ENCODE measurements at places on chromosomes 6 and 20.

- DNase-seq: no peak
Observed at GRCh38 chr6:33185190-33185589, 7.1 kb downstream of the COL11A2 start.

GRCh38 chr20:56358070-56358469 is 704 bp upstream of the FAM210B start:
- no peak for DNase-seq

- no peak for DNase-seq
Observed at GRCh38 chr20:52890130-52890529, 82.0 kb upstream of the TSHZ2 start.

- DNase-seq: no peak
Observed at GRCh38 chr6:144543006-144543871, 258.1 kb downstream of the UTRN start.

DNA sequence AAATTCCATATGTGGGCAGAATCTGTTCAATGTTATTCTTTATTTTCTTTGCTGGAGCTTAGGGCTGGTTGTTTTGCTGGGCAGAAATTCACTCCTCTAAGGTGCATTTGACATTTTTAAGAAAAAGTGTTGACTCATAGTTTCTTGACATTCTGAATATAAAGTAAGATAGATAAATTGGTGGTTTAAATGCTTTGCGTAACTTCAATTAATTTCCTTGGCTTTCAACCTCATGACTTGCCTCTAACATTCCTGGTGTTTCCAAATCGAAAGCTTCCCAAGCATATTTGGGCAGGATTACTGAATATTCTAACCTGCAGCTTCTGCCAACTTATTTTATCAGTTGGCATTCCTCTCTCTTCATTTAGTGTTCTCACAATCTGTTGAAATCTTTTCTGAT is 718.7 kb upstream of the ADGRB3 start:
- DNase-seq: no peak

DNA sequence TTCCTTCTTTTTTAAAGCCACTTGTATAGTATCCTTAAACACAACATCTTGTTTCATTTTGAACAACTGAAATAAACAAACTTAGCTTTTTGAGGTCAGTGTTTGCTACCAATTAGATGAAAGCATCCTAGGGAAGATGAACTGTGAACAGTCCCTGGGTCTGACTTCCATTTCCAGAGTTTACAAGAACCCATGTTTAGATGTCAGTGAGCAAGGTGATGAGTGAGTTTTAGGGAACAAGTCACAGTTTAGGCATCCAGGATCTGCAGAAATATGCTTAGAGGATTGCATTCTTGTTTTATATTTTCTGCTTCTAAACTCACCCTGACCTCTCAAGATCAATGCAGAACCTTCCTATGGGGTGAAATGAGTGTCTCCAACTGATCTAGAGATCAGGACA is 3.0 kb downstream of the ZC2HC1B start:
- DNase-seq: no peak

GRCh38 chr20:38881806-38882440 is 44.3 kb upstream of the FAM83D start:
- no peak for DNase-seq

GRCh38 chr20:62032609-62033368 is 32.9 kb downstream of the TAF4 start:
- DNase-seq: no peak

DNA sequence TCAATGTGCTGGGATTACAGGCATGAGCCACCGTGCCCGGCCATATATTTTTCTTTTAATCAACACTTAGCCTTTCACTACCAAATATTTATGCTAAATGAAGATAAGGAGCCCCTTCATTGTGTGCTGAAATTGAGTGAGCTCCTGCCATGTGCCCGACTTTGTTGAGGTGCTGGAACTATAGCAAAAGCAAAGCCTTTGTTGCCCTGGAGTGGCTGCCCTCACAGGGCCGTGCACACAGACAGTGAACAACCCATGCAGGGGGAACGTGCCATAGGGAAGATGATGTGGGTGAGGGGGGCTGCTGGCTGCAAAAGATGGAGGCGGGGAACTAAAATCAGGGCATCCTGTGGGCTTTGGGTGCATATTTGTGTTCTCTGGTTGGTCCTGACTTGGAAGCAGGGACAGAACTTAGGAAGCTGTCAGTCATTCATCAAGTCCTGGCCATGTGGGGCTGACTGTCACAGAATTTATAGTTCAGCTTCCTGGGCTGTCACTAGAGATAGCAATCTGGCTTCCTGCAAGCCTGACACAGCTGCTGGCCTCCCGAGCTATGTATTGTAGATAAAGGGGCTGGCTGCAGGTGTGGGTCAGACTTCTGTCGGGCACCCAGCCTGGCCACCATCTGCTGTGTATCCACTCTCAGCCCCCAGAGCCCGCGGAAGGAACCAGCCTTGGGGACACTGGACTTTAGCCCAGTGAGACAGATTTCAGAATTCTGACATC is 56.8 kb upstream of the MPC1 start:
- no peak for DNase-seq

DNA sequence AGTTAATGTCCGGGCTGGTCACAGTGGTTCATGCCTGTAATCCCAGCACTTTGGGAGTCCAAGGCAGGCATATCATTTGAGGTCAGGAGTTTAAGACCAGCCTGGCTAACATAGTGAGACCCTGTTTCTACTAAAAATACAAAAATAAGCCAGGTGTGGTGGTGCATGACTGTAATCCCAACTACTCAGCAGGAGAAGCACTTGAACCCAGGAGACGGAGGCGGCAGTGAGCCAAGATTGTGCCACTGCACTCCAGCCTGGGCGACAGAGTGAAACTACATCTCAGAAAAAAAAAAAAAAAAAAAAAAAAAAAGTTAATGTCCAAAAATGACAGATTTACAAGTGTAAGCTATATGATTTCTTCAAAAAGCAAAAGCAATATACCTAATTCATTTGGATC is 124.9 kb downstream of the CCDC170 start:
- no peak for DNase-seq

- no peak for DNase-seq
Observed at GRCh38 chr20:51494241-51495110, 48.0 kb downstream of the NFATC2 start.

- DNase-seq: no peak
Observed at GRCh38 chr6:166395778-166396177, 13.0 kb upstream of the MPC1 start.

- no peak for DNase-seq
Observed at GRCh38 chr6:7033202-7033601, 74.6 kb upstream of the RREB1 start.

- no peak for DNase-seq
Observed at GRCh38 chr6:72977114-72977513, 248.2 kb downstream of the KHDC1L start.

GRCh38 chr6:50995036-50995435 is 176.4 kb downstream of the TFAP2B start:
- DNase-seq: no peak

DNA sequence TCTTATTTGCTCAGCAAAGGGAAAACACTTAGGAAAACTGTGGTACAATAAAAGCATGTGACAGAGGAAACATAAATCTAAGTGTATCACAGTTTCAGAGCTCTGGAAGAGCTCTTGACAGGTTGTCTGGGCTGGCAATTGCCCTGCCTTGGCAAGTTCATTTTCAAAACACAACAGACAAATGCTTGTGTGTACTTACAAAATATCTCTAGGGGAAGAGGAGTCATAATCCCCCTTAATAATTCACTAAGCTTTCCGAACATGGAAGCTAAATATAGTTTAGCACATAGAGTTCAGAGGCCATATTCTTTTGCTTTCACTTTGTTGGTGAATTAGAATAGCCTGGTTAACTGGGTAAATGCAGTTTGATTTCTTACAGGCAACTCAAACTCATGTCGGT is 211.6 kb upstream of the THEMIS start:
- DNase-seq: no peak

GRCh38 chr20:41082306-41082705 is 53.7 kb downstream of the TOP1 start:
- no peak for DNase-seq

DNA sequence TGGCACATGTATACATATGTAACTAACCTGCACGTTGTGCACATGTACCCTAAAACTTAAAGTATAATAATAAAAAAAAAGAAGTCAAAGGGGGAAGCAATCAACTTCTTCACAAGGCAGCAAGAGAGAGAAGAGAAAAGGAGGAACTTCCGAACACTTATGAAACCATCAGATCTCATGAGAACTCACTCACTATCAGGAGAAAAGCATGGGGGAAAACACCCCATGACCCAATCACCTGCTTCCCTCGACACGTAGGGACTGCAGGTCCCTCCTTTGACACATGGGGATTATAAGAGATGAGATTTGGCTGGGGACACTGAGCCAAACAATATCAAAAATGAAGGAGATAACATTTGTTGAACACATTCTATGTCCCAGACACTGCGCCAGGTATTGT is 94.8 kb upstream of the PHACTR1 start:
- DNase-seq: no peak

- no peak for DNase-seq
Observed at GRCh38 chr6:107769053-107769658, 55.0 kb downstream of the SCML4 start.

- no peak for DNase-seq
Observed at GRCh38 chr6:52925042-52925441, 15.5 kb upstream of the GSTA3 start.

DNA sequence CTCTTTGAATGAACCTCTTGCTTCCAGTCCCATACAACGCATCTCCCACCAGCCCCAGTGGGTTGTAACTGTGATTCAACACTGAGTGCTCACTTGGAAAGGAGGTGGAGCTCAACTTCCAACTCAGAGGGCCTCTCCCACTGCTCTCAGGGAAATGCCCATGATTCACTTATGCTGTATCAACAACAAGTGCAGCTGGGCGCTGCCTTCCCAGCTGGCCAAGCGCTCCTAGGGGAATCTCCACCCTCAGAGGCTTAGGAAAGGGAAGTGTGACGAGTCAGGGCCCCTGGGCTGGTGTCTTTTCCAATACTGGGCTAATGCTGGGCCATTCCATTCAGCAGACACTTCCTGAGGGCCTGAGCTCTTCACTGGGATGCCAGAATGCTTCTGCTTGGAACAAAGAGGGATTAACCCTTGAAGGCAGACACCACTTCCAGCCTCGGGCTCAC is 8.1 kb upstream of the OCSTAMP start:
- DNase-seq: no peak

- no peak for DNase-seq
Observed at GRCh38 chr20:20761301-20761700, 48.9 kb upstream of the RALGAPA2 start.

DNA sequence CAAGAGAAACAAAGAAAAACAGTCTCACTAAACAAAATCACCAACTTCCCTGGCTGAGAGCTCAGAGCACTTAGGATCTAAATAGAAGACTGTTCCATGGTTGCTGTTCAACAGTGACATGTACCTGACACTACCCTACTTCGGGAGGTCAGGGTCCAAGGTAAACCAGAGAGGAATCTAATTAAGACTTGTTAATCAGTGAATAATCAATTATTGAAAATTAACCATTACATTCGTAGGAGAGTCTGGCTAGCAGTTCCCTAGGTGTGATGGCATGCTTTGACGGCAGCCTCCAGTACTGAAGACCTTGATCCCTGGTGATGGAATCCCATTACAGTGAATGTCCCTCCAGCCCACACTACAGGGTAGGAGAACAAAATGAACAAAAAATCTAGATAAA is 154.0 kb upstream of the AFDN start:
- DNase-seq: no peak

- no peak for DNase-seq
Observed at GRCh38 chr6:138124096-138124495, 16.9 kb upstream of the PERP start.

DNA sequence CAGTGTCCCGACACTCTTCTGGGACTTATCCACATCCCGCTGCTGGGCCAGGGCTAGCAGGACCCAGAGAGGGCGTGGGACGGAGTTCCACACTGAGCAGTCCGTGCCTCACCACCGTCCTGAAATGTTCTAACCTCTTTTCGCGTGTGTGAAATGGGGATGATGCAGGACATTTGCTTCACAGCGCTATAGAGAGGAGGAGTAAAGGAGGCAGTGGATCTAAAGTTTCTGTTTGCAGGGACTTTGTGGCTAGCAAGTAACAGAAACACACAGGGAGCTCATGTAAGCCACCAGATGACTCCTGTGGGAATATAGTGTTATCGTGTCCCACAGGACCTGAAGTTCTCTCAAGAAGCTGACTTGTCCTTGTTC is 634 bp downstream of the ITPA start:
- DNase-seq: no peak

DNA sequence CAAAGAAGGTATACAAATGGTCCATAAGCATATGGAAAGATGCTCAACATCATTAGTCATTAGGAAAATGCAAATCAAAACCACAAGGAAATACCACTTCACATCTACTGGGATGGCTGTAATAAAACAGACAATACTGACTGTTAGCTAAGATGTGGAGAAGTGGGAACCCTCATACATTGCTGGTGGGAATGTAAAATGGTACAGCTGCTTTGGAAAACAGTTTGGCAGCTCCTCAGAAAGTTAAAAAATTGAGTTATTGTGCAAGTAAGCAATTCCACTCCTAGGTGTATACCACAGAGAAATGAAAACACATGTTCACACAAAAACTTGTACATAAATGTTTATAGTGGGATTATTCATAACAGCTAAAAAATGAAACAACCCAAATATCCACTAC is 173.0 kb upstream of the JAG1 start:
- DNase-seq: no peak

DNA sequence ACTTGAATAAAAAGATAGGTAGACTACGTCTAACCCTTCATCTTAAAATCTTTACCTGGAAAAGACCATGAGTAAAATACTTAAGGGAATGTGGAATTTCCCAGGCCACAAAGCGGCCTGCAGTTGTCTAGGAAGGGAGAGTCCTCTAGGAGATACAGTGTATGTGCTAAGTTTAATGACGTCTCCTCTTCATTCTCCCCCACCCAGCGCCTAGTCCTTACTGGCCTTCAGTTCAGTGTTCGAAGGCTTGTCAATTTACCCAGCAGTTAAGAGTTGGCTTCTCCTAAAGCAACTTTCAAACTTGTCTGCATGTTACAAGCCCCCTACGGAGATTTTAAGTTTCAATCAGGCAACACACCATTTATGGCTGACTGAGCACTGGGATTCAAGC is 35.2 kb downstream of the HFE start:
- no peak for DNase-seq

Data from GM18507 (cell line).